ENCODE measurements at places on chromosomes 4 and X.

DNA sequence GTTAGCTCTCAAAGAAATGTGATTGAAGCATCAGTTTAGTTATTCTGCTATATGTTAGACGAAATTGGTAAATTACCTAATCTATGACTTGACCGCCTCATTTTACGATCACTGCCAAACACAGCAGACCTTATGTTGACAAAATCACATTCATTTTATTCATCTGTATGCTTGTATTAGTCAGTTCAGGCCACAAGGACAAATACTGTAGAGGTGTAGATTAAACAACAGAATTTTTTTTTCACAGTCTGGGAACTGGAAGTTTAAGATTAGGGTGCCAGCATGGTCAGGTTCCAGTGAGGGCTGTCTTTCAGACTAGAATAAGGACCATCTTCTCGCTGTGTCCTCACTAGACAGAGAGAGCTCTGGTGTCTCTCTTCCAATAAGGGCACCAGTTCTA lies 177.1 kb downstream of the NWD2 start:
- no peak for DNase-seq

DNA sequence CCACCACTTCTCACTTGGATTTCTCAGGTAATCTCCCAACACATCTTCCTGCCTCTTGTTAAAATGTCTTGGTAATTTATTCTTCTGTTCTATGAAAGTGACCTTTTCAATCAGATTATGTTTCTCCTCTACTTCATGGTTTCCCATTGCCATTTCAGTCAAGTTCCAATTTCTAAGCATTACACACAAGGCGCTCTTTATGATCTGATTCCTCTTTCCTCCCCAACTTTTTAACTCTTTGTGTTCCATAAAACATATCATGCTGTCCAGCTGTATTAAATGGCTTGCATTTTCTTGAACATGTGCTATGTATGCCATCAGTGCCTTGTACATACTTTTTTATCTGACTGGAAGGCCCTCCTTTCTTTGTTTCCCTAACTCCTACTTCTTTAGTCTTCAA lies 13.1 kb upstream of the ART3 start:
- DNase-seq, result no peak

DNA sequence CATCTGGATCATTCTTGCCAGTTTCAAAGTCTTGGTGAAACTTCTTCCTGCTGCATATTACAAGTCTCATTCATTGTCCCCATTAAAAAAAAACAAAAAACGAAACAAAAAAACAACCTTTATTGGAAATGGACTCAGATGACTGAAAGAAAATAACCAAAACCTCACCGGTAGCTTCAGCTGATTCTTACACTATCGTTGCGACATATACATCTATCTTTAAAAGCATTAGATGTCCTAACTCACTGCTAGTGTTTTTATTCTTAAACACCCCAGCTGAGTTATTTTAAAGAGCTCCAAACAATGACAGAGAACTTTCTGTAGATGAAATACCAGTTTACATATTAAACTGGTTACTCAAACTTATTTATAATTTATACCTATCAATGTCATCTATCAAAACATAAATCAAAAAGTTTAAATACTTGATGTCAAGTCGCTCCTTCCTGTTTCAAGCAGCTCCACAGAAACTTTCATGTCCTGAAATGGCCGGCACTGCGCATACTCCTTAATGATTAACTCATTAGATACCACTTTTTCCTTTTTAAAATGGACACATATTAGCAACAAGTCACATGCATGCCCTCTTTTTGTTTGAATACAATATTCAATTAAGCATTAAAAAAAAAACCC lies 87.2 kb downstream of the HPRT1 start:
- no peak for DNase-seq

- DNase-seq, result no peak
These were observed 2.5 kb downstream of the AADAT start for GRCh38 chr4:170087163-170087700.
